NCI-H1930 (cell line): ENCODE measurements at places on chromosomes 3 and 15.

- no peak for DNase-seq
These were observed 4.0 kb downstream of the ULK3 start for GRCh38 chr15:74838746-74839525.

DNA sequence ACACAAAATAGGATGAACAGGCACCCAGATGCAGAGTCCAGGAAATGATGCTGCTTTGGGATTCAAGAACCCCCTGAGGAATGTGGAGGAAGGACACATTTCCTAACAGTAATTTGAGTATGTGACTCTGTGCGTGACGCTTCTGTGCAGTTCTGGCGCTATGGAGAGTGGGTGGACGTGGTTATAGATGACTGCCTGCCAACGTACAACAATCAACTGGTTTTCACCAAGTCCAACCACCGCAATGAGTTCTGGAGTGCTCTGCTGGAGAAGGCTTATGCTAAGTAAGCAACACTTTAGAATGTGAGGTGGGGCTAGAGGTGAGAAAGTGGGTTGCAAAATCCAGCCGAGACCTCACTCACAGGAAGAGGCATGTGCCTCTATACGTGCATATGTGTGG is 28.3 kb downstream of the CAPN3 start:
- DNase-seq = no peak

GRCh38 chr3:4406746-4407568 is 60.1 kb downstream of the SUMF1 start:
- no peak for DNase-seq

DNA sequence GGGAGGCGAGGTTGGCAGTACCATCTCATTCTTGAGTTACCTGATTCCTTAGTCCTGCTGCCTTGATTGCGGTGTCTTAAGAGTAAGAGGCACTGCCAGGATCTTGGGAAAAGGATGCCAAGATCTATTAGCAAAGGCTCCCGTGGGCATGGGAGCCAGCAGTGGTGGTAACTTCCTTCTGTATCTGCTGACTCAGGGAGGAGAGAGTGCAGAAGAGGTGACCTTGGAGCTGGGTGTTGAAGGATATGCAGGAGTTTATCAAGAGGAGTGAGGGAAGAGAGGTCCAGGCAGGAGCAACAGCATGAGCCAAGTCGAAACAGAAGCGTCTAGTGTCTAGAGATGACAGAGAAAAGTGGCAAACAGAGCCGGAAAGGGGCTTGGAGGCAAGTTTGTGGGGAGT is 4.5 kb downstream of the MESP2 start:
- DNase-seq = no peak

DNA sequence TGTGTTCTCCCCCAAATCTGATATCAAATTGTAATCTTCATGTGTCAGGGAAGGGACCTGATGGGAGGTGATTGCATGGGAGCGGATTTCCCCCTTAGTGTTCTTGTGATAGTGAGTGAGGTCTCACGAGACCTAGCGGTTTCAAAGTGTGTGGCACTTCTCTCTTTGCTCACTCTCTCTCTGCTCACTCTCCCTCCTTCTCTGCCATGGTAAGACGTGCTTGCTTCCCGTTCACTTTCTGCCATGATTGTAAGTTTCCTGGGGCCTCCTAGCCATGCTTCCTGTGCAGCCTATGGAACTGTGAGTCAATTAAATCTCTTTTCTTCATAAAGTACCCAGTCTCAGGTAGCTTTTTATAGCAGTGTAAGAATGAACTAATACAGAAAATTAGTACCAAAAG is 30.6 kb upstream of the OR5H6 start:
- no peak for DNase-seq

DNA sequence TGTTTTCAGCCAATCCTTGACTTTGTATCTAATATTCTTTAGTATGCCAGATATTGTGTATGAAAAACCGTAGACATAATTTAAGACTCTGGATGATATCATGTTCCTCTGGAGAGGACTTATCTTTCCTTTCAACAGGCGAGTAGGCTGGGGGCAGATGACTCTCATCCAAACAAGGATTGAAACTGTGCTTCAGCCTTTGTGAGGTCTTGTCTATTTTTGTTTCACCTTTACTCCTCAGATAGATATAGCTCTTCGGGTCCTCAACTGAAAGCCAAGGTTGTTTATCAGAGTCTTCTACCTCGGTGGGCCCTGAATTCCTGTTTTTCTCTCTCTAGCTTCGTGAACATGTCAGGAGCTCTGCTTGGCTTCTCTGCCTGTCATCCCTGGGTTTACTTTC is 66.0 kb downstream of the C3orf20 start:
- no peak for DNase-seq

GRCh38 chr3:71294919-71295318 is 288.6 kb downstream of the FOXP1 start:
- DNase-seq = no peak

DNA sequence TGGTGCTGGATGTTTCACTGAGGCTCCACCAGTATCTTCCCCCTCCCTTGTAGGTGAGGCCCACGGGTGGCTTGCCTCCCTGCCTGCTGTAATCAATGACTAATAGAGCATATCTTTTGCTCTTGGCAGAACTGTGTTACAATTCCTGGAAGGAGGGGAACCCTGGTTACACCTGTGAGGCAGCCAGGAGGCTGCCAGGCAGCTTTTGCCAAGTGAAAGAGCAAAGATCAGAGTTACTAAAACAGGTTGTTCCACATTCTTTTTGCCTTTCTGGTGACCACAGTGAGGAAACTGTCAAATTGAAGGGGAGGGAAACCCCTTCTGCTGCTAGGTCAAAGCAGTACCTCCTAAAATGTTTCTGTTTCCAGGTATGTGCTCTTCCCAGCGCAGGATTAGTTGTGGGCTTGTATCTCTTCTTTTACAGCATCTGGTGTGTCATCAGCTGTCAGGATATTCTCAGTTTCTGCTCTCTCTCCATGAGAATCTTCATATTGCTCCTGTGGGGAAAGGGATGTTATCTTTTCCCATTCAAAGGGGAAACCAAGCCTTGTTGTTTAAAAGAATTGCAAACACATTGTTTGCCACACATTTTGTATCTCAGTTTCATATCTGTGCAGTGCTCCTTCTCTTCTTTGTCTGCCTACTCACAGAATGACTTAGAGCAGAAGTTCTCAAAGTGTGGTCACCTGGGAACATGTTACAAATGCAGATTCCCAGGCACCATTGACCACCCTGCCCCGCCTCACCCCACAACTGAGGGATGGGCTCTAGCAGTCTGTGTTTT is 137.4 kb upstream of the UMPS start:
- DNase-seq = no peak

GRCh38 chr3:171847595-171848259 is 4.6 kb downstream of the TMEM212 start:
- DNase-seq = no peak

DNA sequence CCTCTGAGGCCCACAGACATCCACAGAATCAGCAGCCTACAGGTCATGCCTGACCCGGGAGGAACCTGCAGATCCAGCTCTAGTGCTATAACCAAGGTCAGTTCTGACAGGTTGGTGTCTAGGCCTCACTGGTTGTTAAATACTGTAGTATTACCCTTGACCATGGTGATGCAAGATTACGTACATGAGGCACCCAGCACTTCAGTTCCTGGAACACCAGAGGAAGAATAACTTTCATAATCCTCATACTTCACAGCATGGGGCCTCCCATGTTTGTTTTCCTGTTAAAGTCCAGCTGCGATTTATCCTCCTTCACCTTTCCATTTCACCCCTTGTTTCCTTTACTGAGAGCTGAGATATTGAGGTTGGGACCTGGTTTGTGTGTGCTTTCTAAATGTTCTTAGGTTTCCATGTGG is 34.4 kb upstream of the GLCE start:
- no peak for DNase-seq

- no peak for DNase-seq
These were observed 50.1 kb downstream of the GPR176 start for GRCh38 chr15:39869858-39870515.

GRCh38 chr3:170081079-170081741 is 43.4 kb downstream of the GPR160 start:
- DNase-seq = no peak

- no peak for DNase-seq
These were observed 7.6 kb upstream of the PLA2G4F start for GRCh38 chr15:42163947-42164550.
